Aortic smooth muscle cell (primary cell): ENCODE measurements at places on chromosomes 5 and 9. TPM values are rescaled to one million over a fixed set of nuclear protein-coding genes. Genes with fewer than 3 reads are reported as not detected.

RHOBTB3 gene
- 27.5 and 34.6 TPM in 2 replicates for total RNA-seq

GPX3 gene
- total RNA-seq: 21.5 and 26.4 TPM in 2 replicates

FBXO4 gene
- total RNA-seq: 12.0 and 13.1 TPM in 2 replicates

COL23A1 gene
- not detected in 2 replicates for total RNA-seq

NTRK2 gene
- 0.26 and 0.62 TPM in 2 replicates for total RNA-seq

ASPN gene
- total RNA-seq: 1.7 and 19.8 TPM in 2 replicates

JAKMIP2 gene
- 0.06 and 0.92 TPM in 2 replicates for total RNA-seq

GRAMD2B gene
- total RNA-seq: 17.3 and 27.4 TPM in 2 replicates

BAAT gene
- total RNA-seq: not detected in 2 replicates

SARDH gene
- total RNA-seq: 2.5 and 7.4 TPM in 2 replicates

GPR150 gene
- 0.06 and 0.13 TPM in 2 replicates for total RNA-seq

SPATA31E1 gene
- not detected in 2 replicates for total RNA-seq

SHOC1 gene
- not detected in 2 replicates for total RNA-seq

FAT2 gene
- total RNA-seq: under 0.01 and 0.13 TPM in 2 replicates

IGFBPL1 gene
- total RNA-seq: not detected in 2 replicates

ENHO gene
- total RNA-seq: not detected in 2 replicates

TAF11L9 gene
- total RNA-seq: not detected in 2 replicates

TXNDC8 gene
- total RNA-seq: not detected in 2 replicates

IL4 gene
- not detected in 2 replicates for total RNA-seq

HSPB3 gene
- 0.37 TPM in 1 of 2 replicates, not detected in the other for total RNA-seq

FCN1 gene
- not detected in 2 replicates for total RNA-seq

NUTM2F gene
- not detected in 2 replicates for total RNA-seq

SHC3 gene
- total RNA-seq: 9.2 and 16.4 TPM in 2 replicates

PLAC8L1 gene
- total RNA-seq: 0.25 and 0.40 TPM in 2 replicates

LCNL1 gene
- total RNA-seq: 0.44 and 1.6 TPM in 2 replicates

CRHBP gene
- 0.13 and 0.75 TPM in 2 replicates for total RNA-seq

RICTOR gene
- 48.9 and 63.2 TPM in 2 replicates for total RNA-seq

TRIP13 gene
- 14.2 and 26.2 TPM in 2 replicates for total RNA-seq

PIP5K1B gene
- under 0.01 and 0.06 TPM in 2 replicates for total RNA-seq

DOCK8 gene
- total RNA-seq: under 0.01 TPM in 2 replicates

CBY3 gene
- 0.12 TPM in 1 of 2 replicates, not detected in the other for total RNA-seq

PCDHB2 gene
- 1.7 and 3.8 TPM in 2 replicates for total RNA-seq

NR4A3 gene
- 2.4 and 3.6 TPM in 2 replicates for total RNA-seq

GARNL3 gene
- total RNA-seq: 5.0 and 7.7 TPM in 2 replicates

SLC6A19 gene
- not detected in 2 replicates for total RNA-seq

LAMC3 gene
- under 0.01 and 0.12 TPM in 2 replicates for total RNA-seq

RECK gene
- 25.1 and 26.9 TPM in 2 replicates for total RNA-seq

C5orf58 gene
- total RNA-seq: 0.26 TPM in 1 of 2 replicates, not detected in the other

COL27A1 gene
- total RNA-seq: 2.8 and 4.5 TPM in 2 replicates

QRFP gene
- total RNA-seq: not detected in 2 replicates

FBLL1 gene
- total RNA-seq: 0.56 TPM in 1 of 2 replicates, not detected in the other

PRSS3 gene
- 40.8 and 55.5 TPM in 2 replicates for total RNA-seq

TAF11L7 gene
- not detected in 2 replicates for total RNA-seq
